Hepatocyte (in vitro differentiated cells): ENCODE measurements at places on chromosomes 3 and 15. TPM values are rescaled to one million over a fixed set of nuclear protein-coding genes. Genes with fewer than 3 reads are reported as not detected.

GRCh38 chr15:47570881-47571640 lies 146.2 kb upstream of the SEMA6D start:
- no peak for DNase-seq

GRCh38 chr3:10941972-10942371 lies 50.6 kb upstream of the SLC6A1 start:
- DNase-seq = no peak

- no peak for DNase-seq
These were observed 139.8 kb upstream of the PROK2 start for GRCh38 chr3:71924721-71925120.

- no peak for DNase-seq
These were observed 137.5 kb upstream of the SLC2A2 start for GRCh38 chr3:171164067-171164465.

GRCh38 chr3:109863701-109864100 lies 526.4 kb upstream of the DPPA4 start:
- no peak for DNase-seq

GRCh38 chr3:43885908-43886618 lies 195.3 kb downstream of the ABHD5 start:
- no peak for DNase-seq

DNA sequence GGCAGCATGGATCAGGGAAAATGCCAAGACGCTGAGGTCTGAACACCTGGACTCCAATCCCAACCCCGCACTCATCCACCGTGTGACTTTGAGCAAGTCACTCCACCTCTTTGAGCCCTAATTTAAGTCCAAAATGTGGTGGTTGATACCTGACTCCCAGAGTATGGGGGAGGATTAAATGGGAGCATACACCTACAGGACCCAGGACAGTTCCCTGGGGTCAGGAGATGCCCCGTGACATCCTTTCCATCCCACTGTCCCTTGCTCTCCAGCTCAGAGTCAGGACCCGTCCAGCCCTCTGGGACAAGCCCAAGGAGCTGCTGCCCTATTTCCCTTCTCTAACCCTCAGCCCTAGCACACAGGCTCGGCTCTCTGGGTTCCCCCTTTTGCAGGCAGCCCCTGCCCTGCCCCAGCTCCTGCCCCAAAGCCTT lies 276.4 kb downstream of the XXYLT1 start:
- DNase-seq = no peak

DNA sequence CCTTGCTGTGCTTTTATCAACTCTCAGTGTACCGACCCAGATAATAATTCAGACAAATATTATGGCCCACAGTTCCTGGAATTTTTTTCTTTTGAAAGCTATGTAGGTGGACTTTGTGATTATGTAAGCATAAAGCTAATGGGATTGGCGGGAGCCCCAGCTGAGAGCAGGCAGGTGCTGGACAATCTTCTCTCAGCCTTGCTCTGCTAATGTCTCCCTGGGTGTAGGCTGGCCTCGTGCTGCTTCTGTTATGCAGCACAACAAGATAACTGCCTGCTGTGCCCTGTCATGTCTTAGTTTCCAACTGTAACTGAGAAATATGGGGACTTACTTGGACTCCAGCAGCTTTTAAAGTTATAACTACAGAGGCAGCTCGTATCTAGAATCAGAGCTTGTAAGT lies 415.0 kb downstream of the PDCD6IP start:
- DNase-seq = peak; percentile 46

DNA sequence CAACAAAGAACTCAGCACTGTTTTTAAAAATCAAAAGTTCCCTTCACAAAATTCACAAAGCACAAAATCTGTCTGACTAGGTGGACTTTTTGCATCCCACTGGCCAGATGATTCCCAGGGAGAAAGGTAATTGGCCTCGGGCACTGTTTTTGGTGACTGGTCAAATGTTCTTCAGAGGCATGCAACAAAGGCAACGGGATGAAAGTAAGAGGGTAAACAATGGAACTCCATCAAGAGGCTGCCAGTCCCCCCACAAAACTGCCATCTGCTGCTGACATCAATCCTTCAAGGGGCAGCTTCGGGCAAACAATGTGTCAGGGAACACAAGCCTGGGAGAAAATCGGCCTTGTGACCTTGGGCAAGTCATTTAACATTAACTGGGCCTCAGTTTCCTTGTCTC lies 3.3 kb downstream of the SRGAP3 start:
- no peak for DNase-seq

DNA sequence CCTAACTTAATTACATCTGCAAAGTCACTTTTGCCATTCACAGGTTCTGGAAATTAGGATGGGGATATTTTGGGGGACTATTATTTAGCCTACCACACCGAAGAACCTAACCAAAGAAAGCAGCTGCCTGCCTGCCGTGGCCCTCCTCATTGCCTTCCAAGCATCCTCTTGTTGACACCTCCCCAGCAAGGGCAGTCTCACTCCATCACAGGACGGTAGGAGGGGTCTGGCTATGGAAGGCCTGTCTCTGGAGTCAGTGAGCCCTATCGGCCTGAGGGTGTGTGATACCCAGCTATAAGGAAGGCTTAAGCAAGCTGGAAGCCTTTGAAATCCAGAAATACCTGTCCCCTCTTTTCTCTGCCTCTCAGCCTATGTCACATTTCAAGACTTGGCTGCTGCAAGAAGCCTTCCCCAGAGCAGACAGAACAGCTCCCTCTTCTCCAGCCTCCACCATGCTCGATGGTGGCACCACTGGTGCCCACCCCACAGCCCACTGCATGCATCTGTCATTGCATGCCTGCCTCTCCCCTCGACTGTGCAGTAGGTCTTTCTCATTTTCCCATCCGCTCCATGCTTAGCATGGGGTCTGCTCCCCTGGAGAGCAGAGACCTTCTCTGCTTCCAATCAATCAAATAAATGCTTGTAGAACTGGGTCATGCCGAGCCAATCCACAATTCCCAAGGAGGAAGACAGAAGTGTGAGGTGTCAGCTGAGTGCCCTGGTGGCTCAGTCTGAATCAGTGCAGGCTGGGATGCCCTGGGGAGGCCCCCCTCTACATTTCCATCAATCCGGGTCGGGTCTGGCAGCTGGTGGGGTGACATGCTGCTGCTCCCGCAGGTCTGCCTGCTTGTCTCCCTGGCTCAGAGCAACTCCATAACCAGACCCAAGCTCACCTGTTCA lies 23.9 kb upstream of the LOXL1 start:
- DNase-seq = no peak

DNA sequence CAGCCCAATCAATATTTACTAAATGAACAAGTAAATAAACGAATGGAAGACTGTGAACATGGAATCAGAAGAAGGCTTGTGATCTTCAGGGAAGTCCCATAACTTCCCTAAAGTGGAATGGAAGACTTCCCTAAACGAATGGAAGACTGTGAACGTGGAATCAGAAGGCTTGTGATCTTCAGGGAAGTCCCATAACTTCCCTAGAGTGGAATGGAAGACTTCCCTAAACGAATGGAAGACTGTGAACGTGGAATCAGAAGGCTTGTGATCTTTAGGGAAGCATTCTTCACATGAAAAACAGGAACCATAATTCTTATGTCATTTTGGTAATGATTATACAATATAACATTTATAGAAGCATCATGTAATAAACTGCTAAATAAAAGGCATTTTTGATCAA lies 38.8 kb downstream of the EOGT start:
- DNase-seq = no peak

DNA sequence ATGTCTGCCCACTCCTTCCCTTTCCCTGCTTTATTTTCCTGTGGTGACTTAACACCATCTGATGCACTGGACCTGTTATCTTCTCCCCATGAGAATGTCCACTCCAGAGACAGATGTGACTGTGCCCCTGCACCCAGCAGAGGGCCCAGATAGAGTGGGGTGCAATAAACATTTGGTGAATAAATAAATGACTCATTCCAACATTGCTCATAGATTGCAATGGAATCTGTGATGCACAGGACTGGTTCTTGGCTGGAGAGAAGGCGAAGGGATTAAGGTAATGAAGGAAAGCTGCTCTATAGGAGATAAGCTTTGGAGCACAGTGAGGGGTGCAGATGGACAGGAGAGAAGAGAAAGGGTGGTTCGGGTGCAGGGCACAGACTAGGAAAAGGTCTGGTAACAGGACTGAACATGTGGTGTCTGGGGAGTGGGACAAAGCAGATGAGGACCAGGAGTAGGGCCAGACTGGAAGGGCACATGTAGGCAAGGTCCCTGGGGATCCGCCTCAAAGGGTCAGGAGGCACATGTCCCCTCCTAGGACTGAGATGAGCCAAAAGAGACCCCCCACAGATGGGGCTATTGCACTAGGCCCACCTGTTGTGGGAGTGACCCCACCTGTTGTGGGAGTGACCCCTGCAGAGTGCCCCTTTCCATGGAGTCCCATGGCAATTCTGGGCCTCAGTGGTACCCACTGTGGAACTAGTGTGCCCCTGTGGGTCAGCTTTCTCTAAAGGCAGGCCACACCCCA lies 17.5 kb upstream of the POC1A start:
- DNase-seq = peak; percentile 52

GRCh38 chr15:40287968-40288367 lies 5.1 kb upstream of the ANKRD63 start:
- no peak for DNase-seq

Gene MAGEL2
- 15.6 and 16.0 TPM in 2 replicates for polyA plus RNA-seq

Gene ATP13A4
- 5.2 and 7.1 TPM in 2 replicates for polyA plus RNA-seq

Gene ITIH1
- polyA plus RNA-seq = 160 and 250 TPM in 2 replicates

Gene CPLX3
- 0.10 TPM in 1 of 2 replicates, not detected in the other for polyA plus RNA-seq

Gene MYO1E
- 107 and 129 TPM in 2 replicates for polyA plus RNA-seq

Gene AGBL1
- polyA plus RNA-seq = not detected in 2 replicates

Gene TGM5
- polyA plus RNA-seq = not detected in 2 replicates

Gene CACNA1D
- polyA plus RNA-seq = 5.2 and 8.9 TPM in 2 replicates

Gene DNAJC17
- polyA plus RNA-seq = 53.9 and 59.2 TPM in 2 replicates

Gene CD96
- 0.36 and 2.0 TPM in 2 replicates for polyA plus RNA-seq

Gene IQCF5
- not detected in 2 replicates for polyA plus RNA-seq
